ENCODE measurements at places on chromosomes 2 and 18.

DNA sequence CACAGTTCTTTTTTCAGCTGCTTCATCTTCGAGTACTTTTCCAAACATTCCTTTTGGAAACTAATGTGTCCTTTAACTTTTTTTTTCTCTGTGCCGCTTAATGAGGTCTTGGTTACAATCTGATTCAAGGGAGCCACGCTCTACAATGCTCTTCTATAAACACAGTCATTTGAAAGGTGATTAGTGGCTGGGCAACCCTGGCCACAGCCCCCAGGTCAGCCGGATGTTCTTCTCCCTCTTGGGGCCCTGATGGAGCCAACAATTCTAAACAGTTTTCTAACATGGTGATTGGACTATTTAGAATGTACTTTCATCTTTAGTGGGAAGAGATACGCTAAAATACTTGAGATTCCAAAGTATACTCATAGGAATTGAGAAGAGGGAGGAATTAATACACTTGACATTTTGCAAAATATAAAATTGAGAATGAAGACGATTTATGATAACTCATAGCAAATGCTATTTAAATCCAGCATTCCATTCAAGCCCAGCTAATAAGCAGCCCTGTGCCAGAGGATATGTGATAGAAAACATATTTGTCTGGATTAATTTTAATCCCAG is 83.7 kb upstream of the MBOAT2 start:
- no peak for DNase-seq

GRCh38 chr2:34849827-34850226 is 1250.7 kb upstream of the FAM98A start:
- no peak for DNase-seq

DNA sequence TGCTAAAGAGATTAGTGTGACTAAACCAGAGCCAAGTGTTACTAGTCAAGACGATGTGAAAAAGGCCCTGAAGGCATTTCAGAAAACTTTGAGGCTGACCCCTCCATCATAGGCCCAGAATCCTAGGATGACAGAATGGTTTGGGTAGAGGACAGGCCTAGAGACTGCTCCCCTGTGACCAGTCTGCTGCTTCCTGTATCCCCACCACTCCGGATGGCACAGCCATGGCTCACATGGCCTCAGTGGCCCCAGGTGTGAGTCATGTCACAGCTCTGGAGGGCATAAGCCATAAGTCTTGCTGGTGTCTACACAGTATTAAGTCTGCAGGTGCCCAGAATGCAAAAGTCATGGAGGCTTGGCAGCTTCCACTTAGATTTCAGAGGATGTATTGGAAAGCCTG is 12.4 kb upstream of the STAT1 start:
- no peak for DNase-seq

DNA sequence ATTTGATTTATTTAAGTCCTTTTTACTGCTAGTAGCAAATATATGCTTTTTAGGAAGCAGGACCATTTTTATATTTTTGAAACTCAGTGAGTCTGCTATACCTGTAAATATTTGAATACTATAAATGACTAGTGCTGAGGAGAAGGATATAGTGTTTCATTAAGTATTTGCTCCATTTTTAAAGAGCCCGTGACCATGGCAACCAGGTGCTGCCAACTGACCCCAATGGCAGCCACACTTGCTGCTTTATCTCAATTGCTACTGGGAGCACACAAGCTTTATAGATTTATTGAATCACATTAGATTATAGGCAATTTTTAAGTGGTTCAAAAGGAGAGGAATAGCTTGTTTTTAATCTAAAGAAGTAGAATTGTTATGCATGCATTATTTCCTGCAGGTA is 142.0 kb downstream of the SCG2 start:
- no peak for DNase-seq

- peak; percentile 90 for DNase-seq
Measured at GRCh38 chr2:102094917-102095316, 47.6 kb upstream of the IL1R1 start.

- DNase-seq: no peak
Measured at GRCh38 chr18:27017901-27018500, 152.5 kb upstream of the AQP4 start.

DNA sequence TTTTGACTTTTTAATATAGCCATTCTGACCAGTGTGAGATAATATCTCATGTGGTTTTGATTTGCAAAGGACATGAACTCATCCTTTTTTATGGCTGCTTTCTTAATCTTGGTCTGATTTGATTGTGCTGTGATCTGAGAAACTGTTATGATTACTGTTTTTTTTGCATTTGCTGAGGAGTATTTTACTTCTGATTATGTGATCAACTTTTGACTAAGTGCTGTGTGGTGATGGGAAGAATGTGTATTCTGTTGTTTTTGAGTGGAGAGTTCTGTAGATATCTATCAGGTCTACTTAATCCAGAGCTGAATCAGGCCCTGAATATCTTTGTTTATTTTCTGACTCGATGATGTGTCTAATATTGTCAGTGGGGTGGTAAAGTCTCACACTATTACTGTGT is 16.8 kb downstream of the SP140L start:
- DNase-seq: no peak

GRCh38 chr2:239226677-239227581 is 173.9 kb downstream of the HDAC4 start:
- no peak for DNase-seq

DNA sequence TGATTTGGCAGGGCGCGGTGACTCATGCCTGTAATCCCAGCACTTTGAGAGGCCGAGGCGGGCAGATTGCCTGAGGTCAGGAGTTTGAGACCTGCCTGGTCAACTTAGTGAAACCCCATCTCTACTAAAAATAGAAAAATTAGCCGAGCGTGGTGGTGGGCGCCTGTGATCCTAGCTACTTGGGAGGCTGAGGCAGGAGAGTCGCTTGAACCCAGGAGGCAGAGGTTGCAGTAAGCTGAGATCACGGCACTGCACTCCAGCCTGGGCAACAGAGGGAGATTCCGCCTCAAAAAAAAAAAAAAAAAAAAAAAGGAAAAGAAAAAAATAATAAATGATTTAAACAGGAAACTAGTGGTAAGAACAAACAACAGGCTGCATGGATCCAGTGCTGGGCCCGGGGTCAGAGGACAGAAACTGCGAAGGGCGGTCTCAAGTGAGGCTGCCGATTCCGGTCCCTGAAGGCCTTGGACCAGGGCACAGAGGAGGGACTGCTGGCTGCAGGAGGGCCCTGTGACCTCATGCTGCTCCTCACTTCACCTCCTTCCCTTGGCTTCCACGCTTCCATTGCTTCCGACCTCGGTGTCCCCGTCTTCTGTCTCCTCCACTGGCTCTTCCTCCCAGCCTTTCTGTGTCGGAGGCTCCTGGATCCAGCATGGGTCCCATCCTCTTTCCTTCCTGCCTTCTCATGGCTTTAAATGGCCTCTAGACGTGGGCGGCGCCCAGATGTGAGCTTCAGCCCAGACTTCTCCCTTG is 2.1 kb upstream of the GRHL1 start:
- no peak for DNase-seq

GRCh38 chr2:28447943-28448792 is 47.7 kb upstream of the PLB1 start:
- DNase-seq: peak; percentile 87

- no peak for DNase-seq
Measured at GRCh38 chr18:5196253-5197031, 615 bp downstream of the AKAIN1 start.

DNA sequence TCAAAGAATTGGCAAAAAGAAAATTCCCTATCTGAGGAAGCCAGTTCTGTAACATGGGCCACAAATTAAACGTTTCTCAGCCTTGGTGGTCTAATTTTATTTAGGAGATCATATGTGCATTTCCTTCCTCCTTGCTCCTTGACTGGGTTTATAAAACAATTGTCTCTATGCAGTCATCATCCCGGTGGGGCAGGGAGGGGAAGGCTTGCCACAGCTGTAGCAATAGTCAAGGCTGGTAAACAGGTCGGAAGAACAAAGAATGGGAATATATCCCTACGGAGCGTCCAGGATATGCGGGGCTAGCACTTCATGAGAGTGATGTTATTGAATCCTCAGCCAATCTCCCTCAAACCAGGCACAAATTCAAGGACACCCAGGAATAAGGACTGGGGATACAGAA is 143.8 kb downstream of the RNF152 start:
- no peak for DNase-seq

DNA sequence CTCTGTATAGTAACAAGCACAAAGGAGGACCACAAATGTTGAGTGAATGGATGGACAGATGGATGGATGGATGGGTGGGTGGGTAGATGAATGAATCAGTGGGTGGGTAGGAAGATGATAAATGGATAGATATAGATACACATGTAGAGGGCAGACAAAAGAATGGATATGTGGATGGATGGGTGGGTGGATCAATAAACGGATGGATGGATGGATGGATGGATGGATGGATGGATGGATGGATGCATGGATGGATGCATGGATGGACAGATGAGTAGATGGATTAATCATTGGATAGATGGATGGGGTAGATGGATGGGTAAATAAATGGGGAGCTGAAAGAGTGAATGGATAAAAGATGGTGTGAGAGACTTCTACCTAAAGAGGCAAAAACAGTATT is 92.3 kb upstream of the GPR45 start:
- no peak for DNase-seq

GRCh38 chr2:100784681-100785080 is 35.3 kb upstream of the NPAS2 start:
- DNase-seq: no peak

DNA sequence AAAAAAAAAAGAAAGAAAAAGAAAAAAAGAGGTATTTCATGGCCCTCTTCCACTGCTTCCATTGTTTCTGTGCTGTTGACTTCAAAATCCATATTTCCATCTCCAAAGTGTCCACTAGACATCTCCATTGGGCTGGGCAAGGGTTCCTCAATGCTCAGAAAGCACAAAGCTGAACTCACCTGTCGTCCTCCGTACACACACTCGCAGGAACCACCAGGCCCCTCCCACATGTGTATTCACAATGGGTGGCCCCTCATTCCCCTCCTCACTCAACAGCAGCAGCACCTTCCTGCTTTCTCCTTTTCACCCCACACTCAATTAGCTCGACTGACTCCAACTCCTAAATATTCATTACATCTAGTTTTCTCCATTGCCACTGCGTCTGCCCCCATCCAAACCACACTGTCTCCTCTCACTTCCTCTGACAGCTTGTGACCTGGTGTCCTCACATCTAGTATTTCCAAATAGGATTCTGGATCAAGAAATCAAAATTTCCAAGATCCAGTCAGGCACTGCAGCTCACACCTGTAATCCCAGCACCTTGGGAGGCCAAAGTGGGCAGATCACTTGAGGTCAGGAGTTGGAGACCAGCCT is 25.2 kb downstream of the OSBPL1A start:
- no peak for DNase-seq

- DNase-seq: no peak
Measured at GRCh38 chr18:80133124-80133523, 24.1 kb downstream of the ADNP2 start.

- DNase-seq: no peak
Measured at GRCh38 chr2:196191541-196191940, 20.2 kb upstream of the STK17B start.

DNA sequence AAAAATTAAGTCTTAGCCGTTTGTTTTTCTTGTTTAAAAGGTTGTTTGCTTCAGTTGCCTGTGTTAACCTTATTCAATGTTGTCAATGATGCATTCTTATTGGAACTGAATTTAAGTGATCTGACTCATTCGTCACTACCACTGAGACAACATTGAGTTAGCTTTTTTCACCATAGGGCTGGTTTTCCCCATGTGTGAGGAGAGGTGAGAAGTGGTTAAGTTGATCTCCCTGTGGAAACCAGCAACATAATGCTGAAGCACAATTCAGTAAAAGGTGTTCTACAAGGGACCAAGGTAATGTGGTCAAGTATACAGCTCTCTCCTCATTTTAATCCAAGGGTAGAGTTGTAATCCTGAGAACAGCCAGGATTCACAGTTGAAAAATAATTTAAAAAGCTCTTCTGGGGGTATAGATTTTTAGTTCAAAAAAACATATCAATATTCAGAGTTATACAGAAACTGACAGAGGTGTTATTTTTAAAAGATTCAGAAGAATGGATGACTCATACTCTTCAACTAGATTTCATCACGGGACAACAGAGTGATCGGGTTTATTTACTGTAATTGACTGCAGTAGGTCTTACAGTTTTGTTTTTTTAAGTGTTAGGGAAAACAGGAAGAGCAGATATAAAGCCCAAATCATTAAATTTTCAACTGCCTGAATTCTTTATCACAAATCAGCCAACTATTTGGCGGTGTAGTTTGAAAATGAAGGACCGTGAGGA is 12.6 kb downstream of the NOP58 start:
- peak; percentile 39 for DNase-seq

DNA sequence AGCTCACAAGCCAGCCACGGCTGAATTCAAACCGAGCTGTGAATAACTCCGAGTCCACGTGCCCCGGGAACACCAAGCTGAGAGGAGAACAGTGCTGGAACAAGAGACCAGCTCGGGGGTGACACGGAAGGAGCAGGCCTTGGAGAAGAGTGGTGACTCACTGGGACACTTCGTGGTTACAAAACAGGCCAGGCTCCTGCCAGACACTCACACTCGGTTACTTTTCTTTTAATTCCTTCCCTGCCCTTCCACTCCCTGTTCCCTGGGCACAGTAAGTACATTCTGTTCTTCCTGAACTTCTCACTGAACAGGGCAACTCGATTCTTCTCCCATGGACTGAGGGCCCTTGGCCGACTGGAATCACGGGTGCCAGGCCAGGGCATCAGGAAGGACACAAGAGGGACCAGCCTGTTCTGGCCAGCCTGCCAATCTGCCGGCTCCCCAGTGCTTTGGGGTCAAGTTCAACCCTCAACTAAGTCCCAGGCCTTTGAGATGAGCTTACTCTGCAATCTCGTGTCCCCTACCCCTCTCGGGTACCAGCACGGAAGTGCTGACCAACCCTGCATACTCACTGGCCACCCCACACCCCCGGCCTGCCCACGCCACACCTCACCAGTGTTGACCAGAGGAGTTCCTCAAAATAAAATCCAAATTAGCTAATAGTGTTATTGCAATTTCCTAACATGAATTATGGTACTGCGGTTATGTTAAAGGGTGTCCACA is 87.5 kb downstream of the TFCP2L1 start:
- peak; percentile 14 for DNase-seq

GRCh38 chr18:70151614-70152013 is 53.9 kb downstream of the RTTN start:
- DNase-seq: no peak

- no peak for DNase-seq
Measured at GRCh38 chr2:185785851-185786473, 47.4 kb downstream of the FSIP2 start.

DNA sequence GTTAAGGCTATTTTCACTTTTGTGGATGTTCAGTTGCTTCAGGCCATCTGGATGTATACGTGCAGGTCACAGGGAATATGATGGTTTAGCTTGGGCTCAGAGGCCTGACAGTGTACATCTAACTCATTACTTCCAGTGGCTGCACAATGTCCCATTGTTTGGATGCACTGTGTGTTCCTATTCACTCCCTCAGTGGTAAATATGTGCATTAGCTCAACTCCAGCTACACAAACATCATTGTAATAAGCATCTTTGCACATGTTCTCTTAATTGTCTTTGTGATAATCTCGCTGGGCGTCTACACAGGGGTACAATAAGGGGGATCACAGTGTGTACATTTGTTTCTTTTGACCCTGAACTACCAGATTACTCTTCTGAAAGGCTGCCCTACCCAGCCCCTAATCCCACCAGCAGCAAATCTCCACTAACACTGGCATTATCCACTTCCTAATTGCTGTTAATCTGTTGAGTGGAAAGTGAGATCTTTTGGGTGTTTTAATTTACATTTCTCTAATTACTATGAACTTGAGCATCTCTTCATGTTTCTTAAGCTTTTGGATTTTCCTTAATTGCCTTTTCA is 56.1 kb upstream of the POLE4 start:
- no peak for DNase-seq

- DNase-seq: peak; percentile 35
Measured at GRCh38 chr2:106115250-106115649, 78.9 kb downstream of the UXS1 start.

GRCh38 chr18:56146565-56146964 is 491.8 kb downstream of the TXNL1 start:
- no peak for DNase-seq

All from AG09309 (cell line).